Regular cardiac myocyte (primary cell): ENCODE measurements at places on chromosomes 5 and 9. TPM values are rescaled to one million over a fixed set of nuclear protein-coding genes. Genes with fewer than 3 reads are reported as not detected.

TXNDC8 gene
- total RNA-seq, result not detected in 2 replicates

FIBCD1 gene
- total RNA-seq, result 3.3 and 3.4 TPM in 2 replicates

GBGT1 gene
- total RNA-seq, result 3.3 and 4.5 TPM in 2 replicates

BTNL3 gene
- not detected in 2 replicates for total RNA-seq

SH3TC2 gene
- 3.9 and 4.4 TPM in 2 replicates for total RNA-seq

NR2F1-AS1 gene
- 19.7 and 20.3 TPM in 2 replicates for total RNA-seq

NUDT12 gene
- 10.0 and 16.6 TPM in 2 replicates for total RNA-seq

FOXD1 gene
- total RNA-seq, result 6.5 and 7.1 TPM in 2 replicates

PDGFRB gene
- total RNA-seq, result 97.2 and 197 TPM in 2 replicates
